Astrocyte (in vitro differentiated cells and primary cell): ENCODE measurements at places on chromosomes 1 and 21. TPM values are rescaled to one million over a fixed set of nuclear protein-coding genes. Genes with fewer than 3 reads are reported as not detected.

DNA sequence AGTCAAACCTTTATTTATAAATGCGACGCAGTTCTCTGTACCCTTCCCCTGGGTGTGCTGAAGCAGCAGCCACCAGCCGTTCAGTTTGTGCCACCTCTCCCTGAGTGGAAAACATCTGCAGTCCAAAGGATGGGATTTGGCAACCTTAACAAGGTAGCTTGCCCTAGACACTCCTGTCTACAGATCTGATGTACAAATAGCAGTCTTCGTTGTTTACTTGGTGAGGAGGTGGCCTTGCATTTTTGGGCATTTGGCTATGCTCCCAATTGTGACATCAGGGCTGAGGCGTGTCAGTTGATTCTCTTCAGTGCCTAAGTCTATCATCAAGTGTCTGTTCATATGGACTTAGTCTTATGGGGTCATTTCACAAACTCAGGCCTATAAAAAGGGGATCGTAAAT lies 59.8 kb downstream of the KDM1A start:
- no peak for DNase-seq

DNA sequence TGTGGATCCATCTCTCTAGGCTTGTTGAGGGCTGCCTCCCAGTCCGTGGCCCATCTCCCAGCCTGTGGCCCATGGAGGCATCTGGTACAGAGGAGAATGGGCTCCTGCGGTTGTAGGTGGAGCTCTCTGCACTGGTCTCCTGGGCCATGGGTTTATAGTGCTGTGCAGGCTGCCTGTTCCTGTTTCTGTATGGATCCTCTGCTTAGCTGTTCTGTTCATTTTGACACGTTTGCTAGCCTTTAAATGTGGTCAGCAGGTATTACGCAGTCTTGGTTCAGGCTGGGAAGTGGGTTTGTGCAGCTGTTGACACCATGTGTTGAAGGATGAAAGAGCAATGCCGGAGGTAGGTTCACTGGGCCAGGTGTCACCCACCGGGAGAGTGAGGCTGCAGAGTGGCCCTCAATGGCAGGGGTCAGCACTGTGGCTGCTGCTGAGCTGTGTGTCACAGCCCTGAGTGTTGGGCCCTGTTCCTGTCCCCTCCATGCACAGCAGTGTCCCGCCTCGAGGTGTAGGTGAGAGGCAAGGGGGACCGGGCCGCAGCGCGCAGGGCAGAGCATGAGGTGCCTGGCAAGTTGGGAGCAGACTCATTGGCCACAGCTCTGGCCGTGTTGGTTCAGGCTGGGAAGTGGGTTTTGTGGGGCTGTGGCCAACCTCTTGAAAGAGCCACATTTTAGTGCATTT lies 39.0 kb downstream of the SNAP47 start:
- DNase-seq = no peak

AQP10 gene
- total RNA-seq = 0.17 TPM in 1 of 2 replicates, not detected in the other

GRCh38 chr1:35666216-35666615 lies 24.9 kb upstream of the PSMB2 start:
- DNase-seq = no peak

- no peak for DNase-seq
Observed at GRCh38 chr1:238592621-238593020, 701.9 kb upstream of the ZP4 start.

GRCh38 chr1:29893046-29893723 lies 656.9 kb downstream of the PTPRU start:
- no peak for DNase-seq

SLAMF1 gene
- total RNA-seq = not detected in 2 replicates

DNA sequence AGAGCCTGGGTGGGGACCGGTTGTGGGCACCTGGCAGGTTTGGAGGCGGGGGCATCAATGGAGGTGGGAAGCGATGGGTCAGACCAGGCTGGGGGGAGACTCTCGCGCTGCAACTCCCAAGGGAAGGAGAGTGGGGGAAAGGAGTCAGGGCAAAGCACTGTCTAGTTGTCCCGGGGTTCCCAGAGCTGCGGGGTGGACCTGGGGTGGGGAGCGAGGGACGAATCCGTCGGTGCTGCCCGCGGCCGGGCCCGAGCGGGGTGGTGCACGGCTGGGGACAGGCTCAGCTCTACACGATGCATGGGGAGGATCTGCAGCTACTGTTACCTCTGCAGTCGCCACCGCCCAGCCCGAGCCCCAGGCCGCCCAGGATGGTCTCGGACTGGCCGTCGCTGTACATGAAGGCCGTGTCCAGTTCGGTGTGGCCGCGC lies 427 bp downstream of the AKR7A2 start:
- no peak for DNase-seq

DNA sequence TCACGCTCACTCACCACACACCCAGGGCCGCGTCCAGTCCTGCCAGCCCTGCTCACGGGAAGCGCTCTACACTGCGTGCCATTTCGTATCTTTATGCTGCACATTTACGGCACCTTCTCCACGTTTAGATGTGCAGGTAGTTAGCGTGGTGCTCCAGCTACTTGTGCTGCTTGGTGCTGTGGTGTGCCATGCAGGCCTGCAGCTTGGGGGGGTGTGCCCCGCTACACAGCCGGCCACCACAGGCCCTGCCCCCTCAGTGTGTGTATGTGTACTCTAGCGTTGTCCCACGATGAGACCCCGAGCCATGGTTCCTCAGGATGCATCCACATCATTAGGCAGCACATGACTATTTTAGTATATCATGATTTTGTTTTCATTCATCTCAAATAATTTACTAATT lies 38.3 kb downstream of the SNAP47 start:
- DNase-seq = no peak

GRCh38 chr1:3215198-3216014 lies 146.4 kb downstream of the PRDM16 start:
- no peak for DNase-seq

FABP3 gene
- total RNA-seq = 13.5 and 20.4 TPM in 2 replicates

DNAH14 gene
- 20.2 and 21.2 TPM in 2 replicates for total RNA-seq

CSRP1 gene
- 289 and 317 TPM in 2 replicates for total RNA-seq

GRCh38 chr1:40751802-40752201 lies 31.8 kb upstream of the KCNQ4 start:
- DNase-seq = no peak

GRCh38 chr1:27632387-27633297 lies 2.3 kb downstream of the FGR start:
- DNase-seq = no peak

DNA sequence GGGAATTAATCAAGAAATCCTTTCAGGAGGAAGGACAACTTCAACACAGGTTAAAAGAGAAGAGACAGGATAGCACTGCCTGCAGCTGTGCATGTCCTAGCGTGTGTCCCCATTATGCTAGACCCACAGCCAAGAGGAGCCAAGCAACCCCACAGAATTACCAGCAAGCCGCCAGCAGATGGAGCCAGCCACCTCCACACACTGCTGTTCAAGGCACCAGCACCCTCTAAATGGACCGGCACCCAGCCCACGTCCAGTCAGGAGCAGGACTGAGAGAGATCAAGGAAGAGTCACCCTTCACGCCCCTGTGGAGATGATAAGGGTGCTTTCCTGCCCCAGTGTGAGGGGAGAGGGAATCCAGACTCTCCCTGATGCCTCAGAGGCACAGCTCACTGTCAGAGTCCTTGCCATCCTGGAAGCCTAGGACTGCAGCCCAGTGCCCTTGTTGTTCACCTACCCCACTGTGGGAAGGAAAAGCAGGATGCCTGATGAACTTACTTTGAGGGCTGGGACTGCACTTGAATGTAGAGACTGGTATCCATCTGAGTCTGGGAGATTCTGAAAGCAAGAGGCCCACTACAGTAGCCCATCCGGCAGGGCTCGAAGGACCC lies 37.1 kb upstream of the CTTNBP2NL start:
- peak; percentile 10 for DNase-seq
